Hepatocyte (in vitro differentiated cells): ENCODE measurements at places on chromosomes 6 and 20. TPM values are rescaled to one million over a fixed set of nuclear protein-coding genes. Genes with fewer than 3 reads are reported as not detected.

GRCh38 chr20:37598575-37599342, 71.1 kb upstream of the BLCAP start:
- DNase-seq = no peak
- H3K4me1 ChIP-seq = peaks cover 8% of the 10 kb centered on the region
- H3K36me3 ChIP-seq = no peaks in the 10 kb centered on the region

DNA sequence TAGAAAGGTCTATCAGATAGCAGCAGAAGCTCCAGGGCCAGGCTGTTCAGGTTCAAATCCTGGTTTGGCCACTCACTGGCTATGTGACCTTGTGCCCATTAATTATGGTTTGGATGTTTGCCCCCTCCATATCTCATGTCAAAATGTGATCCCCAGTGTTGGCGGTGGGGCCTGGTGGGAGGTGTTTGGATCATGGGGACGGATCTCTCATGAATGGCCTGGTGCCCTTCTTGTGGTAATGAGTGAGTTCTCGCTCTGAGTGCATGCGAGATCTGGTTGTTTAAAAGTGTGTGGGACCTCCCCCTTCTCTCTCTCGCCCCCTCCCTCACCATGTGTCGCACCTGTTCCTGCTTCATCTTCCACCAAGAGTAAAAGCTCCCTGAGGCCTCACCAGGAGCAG, 240.9 kb downstream of the LRFN2 start:
- DNase-seq = no peak
- H3K4me1 ChIP-seq = no peaks in the 10 kb centered on the region
- H3K27me3 ChIP-seq = no peaks in the 10 kb centered on the region

- no peaks in the 10 kb centered on the region for H3K4me1 ChIP-seq
- no peaks in the 10 kb centered on the region for H3K36me3 ChIP-seq
- H3K4me3 ChIP-seq = no peak overlapping the region
- DNase-seq = no peak
These were observed 1.5 kb upstream of the SLC17A3 start for GRCh38 chr6:25875563-25875905.

DNA sequence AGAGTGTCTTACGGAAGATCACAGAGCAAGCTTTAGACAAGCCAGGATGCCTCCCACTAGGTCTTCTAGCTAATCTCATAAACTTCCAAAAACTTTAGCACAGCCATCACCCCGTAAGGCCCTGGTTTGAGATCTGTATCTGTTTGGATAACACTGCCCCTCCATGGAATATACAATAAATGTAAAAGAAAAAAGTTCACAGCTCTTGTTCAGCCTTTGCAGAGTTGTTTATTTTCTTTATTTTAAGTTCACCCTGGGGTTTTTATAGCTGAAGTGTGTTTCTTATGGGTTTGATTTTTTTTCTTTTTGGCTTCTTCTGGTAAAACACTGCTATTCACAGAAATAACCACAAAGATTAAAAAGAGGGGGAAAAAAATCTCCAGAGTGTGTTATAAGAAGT, 125.6 kb downstream of the EYA2 start:
- no peak overlapping the region for H3K4me3 ChIP-seq
- H3K27me3 ChIP-seq = no peaks in the 10 kb centered on the region
- no peak overlapping the region for H3K27ac ChIP-seq
- H3K36me3 ChIP-seq = no peaks in the 10 kb centered on the region
- DNase-seq = no peak

DNA sequence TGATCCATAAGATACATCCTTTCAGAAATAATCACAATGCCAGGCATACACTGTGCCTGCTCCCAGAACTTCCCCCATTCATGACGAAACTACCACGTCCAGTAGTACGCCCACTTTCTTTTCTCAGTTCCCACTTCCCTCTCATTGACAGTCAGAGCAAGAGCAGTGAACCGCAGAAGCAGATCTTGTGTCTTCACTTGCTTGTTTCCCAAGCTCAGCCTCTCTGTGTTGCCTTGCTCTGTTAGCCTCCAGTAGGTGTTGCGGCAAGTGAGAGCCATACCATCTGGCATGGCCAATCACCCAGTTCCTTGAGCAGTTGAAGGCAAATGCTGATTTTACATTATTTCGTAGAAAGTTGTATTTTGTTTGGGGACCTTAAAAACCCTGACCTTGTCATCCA, 11.7 kb downstream of the UST start:
- no peaks in the 10 kb centered on the region for H3K36me3 ChIP-seq
- peaks cover 9% of the 10 kb centered on the region for H3K4me1 ChIP-seq
- no peak for DNase-seq
- H3K4me3 ChIP-seq = no peak overlapping the region

BPIFA1 gene
- total RNA-seq = not detected in 2 replicates

DNA sequence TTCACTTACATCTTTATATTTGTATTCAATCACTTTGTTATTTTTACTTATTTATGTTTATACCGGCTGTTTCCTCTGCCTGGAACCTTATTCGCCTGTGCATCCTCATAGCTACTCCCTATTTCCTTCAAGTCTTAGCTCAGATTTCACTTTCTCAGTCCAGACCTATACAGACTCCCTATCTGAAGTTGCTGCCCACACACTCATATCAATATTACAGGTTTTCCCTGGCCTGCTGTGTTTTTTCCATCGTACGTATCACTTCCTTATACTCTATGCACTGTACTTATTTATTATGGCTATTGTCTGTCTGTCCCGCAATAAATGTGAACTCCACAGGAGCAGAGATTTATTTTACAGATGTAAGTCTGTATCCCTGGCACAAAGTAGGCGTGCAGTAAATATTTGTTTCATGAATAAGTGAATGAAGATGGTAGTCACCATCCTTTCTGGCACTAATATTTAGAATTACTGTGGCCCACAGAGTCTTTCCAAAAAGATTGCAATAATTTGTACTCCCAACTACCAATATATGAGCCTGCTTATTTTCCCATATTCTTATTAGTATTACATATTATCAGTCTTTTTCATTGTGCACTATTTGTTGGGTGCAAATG, 64.9 kb downstream of the TNFAIP3 start:
- no peaks in the 10 kb centered on the region for H3K36me3 ChIP-seq
- H3K4me1 ChIP-seq = no peaks in the 10 kb centered on the region
- DNase-seq = no peak
- H3K27me3 ChIP-seq = no peaks in the 10 kb centered on the region
- H3K27ac ChIP-seq = no peak overlapping the region
